Heart left ventricle (tissue), 16 donors: ENCODE measurements at places on chromosomes 1 and 21.
A peak's percentile ranks its signal among the peaks of the same experiment; 100 is the strongest.

DNA sequence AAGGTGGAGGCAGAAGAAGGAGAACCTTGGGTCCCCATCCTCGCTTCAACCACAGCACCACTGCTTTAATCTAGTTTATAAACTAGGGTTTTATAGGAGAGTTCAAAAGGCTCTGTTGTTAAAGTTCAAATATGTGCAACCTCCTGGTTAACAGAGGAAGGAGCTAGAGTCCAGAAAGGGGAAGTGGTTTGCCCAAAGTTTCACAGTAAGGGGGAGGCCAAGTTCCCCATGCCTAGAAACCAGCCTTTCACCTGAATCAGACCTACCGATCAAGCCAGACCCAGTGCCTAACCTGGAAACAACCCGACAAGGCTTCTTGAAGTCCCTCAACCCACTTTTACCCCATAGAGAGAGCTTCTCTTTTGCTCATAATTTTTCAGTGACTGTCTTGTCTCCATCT is 106.5 kb downstream of the PLPP3 start:
- DNase-seq = no peak

DNA sequence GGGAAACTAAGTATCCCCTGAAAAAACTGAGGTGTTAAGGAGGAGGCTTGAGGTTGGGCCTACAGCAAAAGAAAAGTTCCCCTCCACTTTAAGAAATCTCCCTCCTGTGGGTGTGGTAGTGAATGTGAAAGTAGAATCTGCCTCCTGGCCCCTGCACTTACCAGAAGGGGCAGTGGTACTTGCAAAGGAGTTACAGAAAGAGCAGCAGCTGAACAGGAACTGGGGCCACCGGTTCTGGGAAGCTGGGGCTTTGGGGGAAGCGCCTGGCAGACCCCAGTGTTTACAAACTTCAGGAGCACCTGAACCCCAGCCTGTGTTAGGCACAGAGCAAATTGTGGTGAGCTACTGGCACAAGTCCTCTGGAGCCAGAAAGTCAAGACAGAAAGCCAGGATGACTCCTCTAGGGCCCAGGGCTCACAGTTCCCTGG is 250.2 kb upstream of the FGGY start:
- no peak for DNase-seq

- DNase-seq = no peak
Measured at GRCh38 chr1:47854552-47855144, 142.5 kb downstream of the TRABD2B start.

DNA sequence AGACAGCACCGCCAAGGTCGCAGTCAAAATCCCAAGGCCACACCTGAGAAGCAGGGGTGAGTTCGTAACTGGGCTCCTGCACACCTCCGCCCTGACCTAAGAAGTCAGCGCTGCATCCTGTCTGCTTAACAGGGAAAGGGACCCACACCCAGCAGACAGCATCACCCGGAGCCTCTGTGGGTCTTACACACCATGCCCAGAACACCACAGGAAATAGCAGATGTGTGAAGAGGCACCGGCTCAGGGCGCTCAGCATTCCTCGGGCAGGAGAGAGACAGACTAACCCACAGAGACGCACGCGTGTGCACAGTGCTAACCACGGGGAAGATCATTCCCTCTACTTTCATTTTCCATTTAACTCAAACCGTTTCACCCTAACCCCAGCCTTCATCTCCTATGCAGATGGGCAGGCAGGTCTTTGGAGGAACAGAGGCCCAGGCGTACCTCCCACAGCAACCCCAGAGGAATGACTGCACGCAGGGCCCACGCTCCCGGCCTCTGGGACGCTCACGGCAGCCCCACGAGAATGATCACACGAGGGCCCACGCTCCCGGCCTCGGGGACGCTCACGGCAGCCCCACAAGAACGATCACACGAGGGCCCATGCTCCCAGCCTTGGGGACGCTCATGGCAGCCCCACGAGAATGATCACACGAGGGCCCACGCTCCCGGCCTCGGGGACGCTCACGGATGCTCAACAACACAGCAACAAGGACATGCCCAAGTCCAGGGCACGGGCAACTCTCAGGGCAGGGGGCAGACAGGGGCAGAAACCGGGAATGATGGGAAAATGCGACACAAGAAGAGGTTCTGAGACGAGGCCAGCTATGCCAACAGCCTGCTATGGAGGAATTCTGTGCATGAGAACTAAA is 20.9 kb downstream of the POFUT2 start:
- DNase-seq = no peak

GRCh38 chr1:57623039-57623790 is 199.4 kb upstream of the DAB1 start:
- DNase-seq = peak; percentile 65

GRCh38 chr1:66276218-66276617 is 257.7 kb upstream of the SGIP1 start:
- DNase-seq = no peak

GRCh38 chr1:59901770-59902388 is 24.7 kb downstream of the CYP2J2 start:
- DNase-seq = no peak

- no peak for DNase-seq
Measured at GRCh38 chr1:156833603-156834002, 17.0 kb upstream of the SH2D2A start.

- no peak for DNase-seq
Measured at GRCh38 chr1:215749414-215749813, 182.3 kb downstream of the KCTD3 start.

GRCh38 chr1:168163670-168164069 is 15.1 kb upstream of the TIPRL start:
- DNase-seq = no peak

DNA sequence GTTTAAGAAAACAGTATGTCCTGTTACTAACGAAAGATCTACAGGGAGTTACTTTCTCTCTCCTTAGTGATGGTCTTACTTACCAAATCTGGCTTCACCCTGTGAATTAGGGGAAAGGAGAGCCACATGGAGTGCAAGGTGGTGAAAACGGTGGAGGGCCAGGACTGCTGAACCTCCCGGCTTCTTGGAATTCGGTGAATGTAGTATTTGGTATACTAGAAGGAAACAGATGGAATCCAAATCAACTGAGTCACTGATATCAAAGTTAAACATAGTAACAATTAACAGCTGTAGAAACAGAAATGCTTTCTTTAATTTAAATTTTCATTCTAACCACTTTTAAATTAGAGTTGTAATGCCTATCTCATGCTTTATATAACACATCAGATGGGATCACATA is 45.7 kb downstream of the ALG14 start:
- no peak for DNase-seq

GRCh38 chr1:171597203-171597602 is 24.8 kb upstream of the MYOCOS start:
- no peak for DNase-seq

DNA sequence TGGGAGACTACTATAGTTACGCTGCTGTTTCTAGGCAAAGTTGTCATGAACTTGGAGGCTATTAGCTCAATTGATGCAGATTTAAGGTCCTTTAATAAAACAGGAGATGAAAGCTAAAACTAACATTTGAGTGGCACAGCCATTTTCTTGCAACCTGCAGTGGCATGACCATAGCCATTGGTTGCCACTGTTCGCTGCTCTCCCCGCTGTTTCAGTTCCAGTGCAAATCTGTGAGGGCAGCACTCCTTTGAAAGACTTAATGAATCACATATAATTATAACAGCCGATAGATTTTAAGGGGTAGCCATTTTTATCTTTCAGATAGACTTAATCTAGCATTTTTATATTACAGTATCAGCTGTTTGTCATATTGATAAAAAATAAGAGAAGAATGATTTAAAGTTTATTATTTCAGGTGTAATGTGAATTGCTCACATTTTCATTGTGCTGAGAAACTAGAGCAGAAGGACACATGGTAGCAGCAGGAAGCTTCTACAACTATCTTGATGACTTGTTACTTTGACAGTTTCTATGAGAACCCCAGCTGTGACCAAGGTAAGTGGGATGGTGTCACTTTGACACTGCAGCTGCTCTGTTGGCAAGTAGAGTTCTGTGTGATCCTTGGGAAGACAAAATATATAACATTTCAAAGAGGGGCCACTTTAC is 203.7 kb downstream of the PLA2G4A start:
- DNase-seq = no peak

GRCh38 chr1:34360574-34360973 is 183.9 kb downstream of the C1orf94 start:
- DNase-seq = no peak

GRCh38 chr1:15156807-15157380 is 3.3 kb downstream of the TMEM51 start:
- DNase-seq = no peak

GRCh38 chr1:71533950-71534349 is 453.1 kb upstream of the ZRANB2 start:
- no peak for DNase-seq

GRCh38 chr1:153262462-153263157 is 3.1 kb downstream of the LORICRIN start:
- DNase-seq = no peak

DNA sequence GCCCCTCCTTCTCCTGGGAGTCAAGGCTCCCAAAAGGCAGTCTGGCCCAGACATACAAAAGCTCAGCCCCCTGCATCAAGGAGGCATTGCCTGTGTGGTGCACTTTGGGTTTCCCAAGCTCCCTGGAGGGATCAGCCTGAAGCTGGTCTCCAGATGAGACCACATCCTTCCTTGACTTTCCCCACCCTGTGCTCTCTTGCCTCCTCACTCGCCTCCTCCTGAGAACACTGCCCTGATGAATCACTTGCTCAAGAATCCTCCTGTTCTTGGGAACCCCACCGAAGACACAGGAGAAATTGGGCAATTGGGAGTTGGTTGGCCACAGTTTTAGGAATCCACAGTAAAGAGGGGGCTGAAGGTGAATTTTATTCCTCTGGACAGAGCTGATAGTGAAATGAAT is 34.8 kb upstream of the LYST start:
- DNase-seq = no peak

DNA sequence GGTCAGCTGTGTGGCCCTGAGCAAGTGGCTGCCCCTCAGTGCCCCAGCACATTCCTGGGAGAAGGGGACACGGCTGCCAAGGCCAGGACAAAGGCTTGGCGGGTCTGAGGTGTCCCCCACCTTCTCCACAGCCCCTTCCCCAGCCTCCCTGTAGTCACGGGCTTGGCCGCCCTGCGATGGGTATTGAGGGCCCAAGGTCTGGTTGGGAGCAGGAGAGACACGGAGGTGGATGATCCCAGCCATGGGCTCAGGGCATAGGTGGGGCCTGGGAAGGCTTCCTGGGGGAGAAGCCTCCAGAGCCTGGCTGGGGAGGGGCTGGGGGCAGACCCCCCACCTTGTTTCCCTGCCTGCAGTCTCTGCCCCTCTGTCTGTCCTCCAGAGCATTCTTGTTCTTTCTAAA is 27.0 kb downstream of the TTC39A start:
- no peak for DNase-seq

- no peak for DNase-seq
Measured at GRCh38 chr1:100077531-100077930, 55.2 kb downstream of the SASS6 start.

DNA sequence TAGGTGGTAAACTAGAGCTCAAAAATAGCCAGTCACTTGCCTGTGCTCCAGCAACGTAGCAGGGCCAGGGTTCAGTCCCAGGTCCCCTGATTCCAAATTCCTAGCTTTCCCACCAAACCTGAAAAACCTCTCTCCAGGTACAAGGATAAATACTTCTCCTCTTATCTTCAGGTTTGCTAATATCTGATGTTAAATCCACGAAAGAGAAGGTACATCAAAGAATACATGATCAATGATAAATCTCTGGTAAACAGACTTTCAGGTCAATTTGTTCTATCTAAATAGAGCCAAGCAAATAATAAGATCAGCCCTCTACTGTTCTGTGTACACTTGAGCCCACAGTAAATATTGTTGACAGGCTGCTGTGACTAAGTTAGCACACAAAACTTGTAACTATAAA is 52.1 kb upstream of the AKT3 start:
- DNase-seq = no peak

- DNase-seq = no peak
Measured at GRCh38 chr1:223860051-223860622, 14.4 kb upstream of the TP53BP2 start.
